ENCODE measurements at places on chromosomes 3 and 15.

- no peak for DNase-seq
Observed at GRCh38 chr15:43854801-43855200, 28.0 kb downstream of the WDR76 start.

DNA sequence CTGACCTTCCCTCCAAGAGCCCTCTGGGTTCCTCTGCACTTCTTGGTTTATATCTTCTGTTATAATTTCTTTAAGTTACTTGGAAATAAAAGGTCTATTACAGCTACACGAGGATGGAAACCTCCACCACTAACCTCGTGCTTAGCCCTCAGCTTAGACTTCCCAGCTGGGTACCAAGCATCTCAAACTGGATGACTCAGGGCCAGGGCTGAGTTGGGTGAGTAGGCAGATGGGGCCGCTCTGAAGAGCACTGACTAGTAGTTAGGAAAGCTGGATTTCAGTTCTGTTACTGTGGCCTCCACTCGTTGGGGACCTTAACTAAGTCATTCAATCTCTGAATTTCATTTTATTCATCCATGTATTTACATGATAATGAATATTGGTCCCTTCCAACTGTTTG is 1036.6 kb downstream of the IGSF11 start:
- no peak for DNase-seq

DNA sequence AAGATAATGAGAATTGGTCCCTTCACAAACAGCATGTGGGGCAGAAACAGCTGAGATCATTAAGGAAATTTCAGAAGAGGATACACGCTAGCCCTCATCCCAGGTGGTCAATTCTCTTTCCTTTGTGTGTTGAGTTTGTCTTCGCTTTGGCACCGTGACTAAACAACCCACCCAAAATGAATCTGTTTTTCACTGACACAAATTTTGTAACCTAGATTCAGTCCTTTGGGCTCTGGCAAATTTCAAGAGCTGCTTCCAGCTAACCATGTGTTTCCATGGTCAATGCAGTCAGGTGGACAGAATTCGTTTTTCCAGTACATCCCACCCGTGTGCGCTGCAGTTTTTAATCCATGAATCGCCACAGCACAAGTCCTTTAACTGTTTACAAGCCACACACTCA is 435.4 kb downstream of the WDR72 start:
- no peak for DNase-seq

GRCh38 chr15:72205273-72205672 is 7.7 kb upstream of the GRAMD2A start:
- no peak for DNase-seq

DNA sequence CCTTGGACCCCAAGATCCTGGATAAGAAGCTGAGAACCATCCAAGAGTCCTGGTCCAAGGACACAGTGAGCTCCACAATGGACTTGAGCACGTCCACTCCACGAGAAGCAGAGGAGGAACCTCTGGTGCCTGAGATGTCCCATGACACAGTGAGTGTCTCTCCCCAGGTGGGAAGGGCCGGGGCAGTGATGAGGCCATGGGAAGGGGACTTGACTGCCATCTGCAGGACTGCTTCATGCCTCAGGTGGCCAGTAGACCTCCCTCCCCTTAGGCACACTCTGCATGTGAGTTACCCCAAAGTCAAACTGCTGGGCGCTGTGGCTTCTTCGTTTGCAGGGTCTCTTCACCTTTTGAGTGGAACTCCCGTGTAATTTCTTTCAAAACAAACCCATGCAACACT is 59.7 kb downstream of the CCDC33 start:
- no peak for DNase-seq

- no peak for DNase-seq
Observed at GRCh38 chr15:71154607-71155200, 39.4 kb downstream of the THSD4 start.

- DNase-seq, result no peak
Observed at GRCh38 chr3:35640190-35641165, 1.2 kb downstream of the ARPP21 start.

GRCh38 chr3:50167069-50167840 is 12.1 kb downstream of the SEMA3F start:
- no peak for DNase-seq

DNA sequence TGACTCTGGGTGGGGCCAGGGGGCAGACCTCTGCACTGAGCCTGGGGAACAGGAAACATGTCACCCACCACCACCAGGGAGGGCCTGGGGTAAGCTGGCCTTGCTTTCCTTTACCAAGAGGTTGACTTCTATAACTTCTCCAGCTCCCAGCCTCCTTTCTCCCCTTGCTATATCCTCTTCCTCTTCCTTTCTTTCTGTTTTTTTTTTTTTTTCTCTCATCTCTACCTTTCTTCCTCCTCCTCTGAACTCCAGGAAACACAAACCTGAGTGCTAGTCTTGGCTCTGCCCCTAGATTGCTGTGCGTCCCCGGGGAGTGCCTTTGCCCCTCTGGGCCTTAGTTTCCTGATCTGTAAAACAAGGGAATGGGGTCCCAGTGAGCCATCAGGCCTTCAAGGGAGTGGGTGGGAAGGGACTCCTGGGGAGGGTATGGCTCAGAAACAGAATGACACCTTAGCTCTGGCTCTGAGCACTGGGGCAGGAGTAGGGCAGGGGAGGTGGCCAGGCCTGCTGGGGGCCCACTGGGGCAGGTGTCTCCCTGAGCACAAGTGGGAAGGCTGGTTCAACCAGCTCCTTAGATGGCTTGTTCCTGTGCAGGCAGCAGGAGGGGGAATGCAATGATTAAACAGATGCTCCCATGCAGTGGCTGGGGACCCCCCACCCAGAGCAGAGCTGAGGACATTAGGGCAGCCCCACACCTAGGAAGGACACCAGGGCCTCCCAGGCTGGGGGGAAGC is 4.3 kb downstream of the SNX33 start:
- DNase-seq, result no peak

GRCh38 chr3:178765472-178765871 is 229.2 kb downstream of the KCNMB2 start:
- DNase-seq, result no peak

- DNase-seq, result no peak
Observed at GRCh38 chr3:141707741-141708203, 30.3 kb upstream of the RNF7 start.

DNA sequence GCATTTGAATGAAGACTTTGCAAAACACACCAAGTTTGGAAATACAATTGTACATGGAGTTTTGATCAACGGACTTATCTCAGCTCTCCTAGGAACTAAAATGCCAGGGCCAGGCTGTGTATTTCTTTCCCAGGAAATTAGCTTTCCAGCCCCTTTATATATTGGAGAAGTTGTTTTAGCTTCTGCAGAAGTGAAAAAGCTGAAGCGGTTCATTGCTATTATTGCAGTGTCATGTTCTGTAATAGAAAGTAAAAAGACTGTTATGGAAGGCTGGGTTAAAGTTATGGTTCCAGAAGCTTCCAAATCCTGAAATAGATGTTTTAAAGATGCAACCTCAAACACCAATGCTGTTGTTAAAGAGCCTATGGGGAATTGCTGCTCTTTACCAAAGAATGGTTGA is 11.5 kb downstream of the HTD2 start:
- no peak for DNase-seq

DNA sequence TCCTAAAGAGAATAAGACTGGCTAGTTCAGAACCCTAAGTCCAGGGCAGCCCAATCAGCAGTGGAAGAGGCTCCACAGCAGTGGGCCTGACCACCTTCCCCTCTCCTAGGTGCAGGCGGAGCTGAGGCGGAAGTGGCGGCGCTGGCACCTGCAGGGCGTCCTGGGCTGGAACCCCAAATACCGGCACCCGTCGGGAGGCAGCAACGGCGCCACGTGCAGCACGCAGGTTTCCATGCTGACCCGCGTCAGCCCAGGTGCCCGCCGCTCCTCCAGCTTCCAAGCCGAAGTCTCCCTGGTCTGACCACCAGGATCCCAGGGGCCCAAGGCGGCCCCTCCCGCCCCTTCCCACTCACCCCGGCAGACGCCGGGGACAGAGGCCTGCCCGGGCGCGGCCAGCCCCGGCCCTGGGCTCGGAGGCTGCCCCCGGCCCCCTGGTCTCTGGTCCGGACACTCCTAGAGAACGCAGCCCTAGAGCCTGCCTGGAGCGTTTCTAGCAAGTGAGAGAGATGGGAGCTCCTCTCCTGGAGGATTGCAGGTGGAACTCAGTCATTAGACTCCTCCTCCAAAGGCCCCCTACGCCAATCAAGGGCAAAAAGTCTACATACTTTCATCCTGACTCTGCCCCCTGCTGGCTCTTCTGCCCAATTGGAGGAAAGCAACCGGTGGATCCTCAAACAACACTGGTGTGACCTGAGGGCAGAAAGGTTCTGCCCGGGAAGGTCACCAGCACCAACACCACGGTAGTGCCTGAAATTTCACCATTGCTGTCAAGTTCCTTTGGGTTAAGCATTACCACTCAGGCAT is 33.7 kb downstream of the VIPR1 start:
- DNase-seq, result no peak

DNA sequence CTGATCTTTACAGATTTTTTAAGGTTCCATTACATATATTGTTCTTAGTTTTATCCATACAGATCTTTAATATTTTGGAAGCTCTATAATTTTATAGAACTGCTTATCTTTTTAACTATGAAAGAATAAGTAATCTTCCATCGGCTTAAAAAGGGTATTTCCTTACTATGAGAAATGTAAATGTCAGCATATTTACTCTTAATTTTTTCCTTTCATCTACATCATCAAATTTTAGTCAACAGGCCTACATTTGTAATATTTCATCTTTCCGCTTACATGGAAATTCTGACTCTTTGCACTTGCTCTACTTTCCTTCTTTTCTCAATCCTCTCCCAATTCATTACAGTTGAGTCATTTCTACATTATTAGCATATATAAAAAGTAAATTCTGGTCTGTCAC is 111.3 kb upstream of the GOLGA6L6 start:
- no peak for DNase-seq

- no peak for DNase-seq
Observed at GRCh38 chr3:85592256-85592655, 633.5 kb downstream of the CADM2 start.

- no peak for DNase-seq
Observed at GRCh38 chr15:32704395-32704981, 13.3 kb upstream of the GREM1 start.

DNA sequence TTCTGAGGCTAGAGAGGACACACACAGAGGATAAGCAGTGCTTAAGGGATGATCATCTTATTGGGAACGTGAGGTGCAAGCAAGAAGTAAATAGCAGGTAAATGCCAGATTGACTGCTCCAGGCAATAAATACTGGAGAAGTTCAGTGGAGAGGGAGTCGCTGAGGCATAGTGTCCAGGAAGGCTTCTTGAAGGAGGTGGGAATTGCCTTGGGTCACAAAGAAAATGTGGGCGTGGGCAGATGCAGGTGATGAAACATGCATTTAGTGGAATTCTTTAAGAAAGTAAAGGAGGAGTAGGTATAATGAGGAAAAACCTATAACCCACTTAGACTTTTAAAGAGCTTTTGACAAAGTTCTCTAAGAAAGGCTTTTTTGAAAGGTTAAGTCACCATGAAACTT is 7.4 kb upstream of the SEMA5B start:
- no peak for DNase-seq

- no peak for DNase-seq
Observed at GRCh38 chr3:160162440-160162839, 62.8 kb upstream of the C3orf80 start.

DNA sequence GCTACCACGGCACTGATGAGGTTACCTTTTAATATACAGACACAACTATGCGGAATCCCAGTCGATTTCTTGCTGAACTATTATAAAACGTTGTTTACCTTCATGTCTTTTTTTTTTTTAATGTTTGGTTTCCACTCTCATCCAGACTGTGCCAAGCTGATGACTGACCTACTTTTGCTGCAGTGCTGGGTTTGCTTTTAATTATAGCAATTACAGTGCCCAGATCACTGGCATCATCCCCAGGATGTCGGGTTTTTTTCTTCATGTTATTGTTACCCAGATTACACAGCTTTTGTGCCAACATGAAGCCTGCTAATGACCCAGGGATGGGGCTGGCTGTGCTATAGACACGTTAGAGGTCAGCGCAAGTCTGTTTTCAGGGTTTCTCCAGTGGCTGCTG is 294.0 kb upstream of the ATP10A start:
- DNase-seq, result no peak

DNA sequence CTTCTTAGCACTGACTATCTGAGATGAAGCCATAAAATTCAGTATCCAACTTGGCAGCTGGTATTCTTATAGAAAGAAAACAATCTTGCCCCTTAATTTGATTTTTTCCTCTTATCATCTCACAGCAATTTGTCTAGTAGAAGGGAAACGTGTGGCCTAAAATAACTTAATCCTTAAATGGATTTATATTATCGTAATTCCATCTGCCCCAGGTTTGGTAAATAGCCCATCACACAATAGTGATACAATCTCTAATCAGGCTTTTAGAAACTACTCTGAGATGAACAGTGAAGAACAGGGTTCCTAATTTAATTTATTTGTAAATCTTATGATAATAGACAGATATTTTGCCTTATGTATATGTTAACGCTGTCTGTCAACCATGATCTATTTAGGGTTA is 24.8 kb downstream of the PEX5L start:
- no peak for DNase-seq

- no peak for DNase-seq
Observed at GRCh38 chr3:176950743-176951142, 246.5 kb downstream of the TBL1XR1 start.

- no peak for DNase-seq
Observed at GRCh38 chr3:120177151-120177550, 82.9 kb upstream of the GSK3B start.

DNA sequence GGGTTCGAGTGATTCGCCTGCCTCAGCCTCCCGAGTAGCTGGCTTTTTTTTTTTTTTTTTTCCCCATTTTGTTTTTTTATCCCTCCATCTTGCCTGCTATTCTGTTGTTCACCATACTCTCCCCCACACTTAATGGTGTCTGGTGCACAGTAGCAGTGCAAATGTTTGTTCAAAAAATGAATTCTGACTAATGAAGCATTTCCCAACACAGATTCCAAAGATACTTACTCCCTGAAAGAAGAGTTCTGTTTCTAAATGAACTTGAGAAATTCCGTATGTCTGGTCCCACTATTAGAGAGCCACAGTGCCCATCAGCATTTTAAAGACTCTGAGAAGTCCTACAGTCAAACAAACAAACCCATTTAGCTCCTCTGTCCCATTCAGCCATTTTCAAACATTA is 9.5 kb downstream of the EDEM1 start:
- DNase-seq, result no peak

DNA sequence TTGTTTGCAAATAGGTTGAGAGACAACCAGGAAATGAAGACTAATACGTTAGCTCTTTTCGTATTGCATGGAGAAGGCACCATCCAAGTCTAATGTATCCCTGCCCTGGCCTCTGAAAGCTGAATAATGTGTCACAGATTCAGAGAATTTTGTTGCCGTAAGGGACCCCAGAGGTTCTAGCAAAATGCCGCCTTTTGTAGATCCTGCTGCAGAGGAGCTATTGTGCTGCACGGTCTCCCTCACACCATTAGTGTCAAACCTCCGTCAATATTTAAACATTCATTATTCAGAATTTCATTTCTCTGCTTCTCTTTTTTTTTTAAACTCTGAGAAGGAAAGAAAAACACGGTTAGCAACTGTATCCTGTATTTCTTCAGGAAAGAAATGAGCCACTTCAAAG is 238.7 kb downstream of the EPHB1 start:
- DNase-seq, result no peak

- DNase-seq, result no peak
Observed at GRCh38 chr3:105118905-105119304, 247.8 kb upstream of the ALCAM start.

GRCh38 chr3:112253301-112253971 is 40.6 kb downstream of the SLC9C1 start:
- no peak for DNase-seq

- no peak for DNase-seq
Observed at GRCh38 chr15:35320158-35320780, 225.7 kb downstream of the DPH6 start.
